ENCODE measurements at places on chromosomes 12 and 14.

DNA sequence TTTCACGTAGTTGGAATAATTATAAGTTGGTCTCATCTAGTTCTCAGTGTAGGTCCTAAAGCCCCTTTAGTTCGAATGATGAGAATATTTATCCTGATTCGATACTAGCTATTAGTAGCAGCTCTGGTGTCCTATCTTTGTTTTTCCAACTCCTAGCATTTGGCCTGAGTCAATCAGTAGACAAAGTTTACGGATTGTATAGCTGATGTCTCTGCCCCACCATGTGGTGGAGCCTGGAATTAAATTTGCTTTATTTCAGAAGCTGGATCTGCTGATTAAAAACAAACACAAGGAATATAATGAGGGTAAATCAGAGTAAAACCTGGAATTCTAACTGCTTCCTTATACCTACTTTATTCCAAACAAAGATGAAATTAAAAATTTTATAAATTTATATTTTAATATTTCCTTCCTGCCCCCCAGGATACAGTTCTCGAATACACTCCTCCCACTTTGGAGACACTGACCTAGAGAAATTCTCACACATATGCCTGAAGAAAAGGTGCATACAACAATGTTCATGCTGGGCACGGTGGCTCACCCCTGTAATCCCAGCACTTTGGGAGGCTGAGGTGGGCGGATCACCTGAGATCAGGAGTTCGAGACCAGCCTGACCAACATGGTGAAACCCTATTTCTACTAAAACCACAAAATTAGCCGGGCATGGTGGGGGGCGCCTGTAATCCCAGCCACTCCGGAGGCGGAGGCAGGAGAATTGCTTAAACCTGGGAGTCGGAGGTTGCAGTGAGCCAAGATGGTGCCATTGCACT lies 7.6 kb upstream of the BRMS1L start:
- no peak for DNase-seq

- no peak for DNase-seq
Observed at GRCh38 chr12:106115440-106115839, 23.3 kb downstream of the NUAK1 start.

GRCh38 chr14:78829274-78829673 lies 659.1 kb downstream of the NRXN3 start:
- no peak for DNase-seq

DNA sequence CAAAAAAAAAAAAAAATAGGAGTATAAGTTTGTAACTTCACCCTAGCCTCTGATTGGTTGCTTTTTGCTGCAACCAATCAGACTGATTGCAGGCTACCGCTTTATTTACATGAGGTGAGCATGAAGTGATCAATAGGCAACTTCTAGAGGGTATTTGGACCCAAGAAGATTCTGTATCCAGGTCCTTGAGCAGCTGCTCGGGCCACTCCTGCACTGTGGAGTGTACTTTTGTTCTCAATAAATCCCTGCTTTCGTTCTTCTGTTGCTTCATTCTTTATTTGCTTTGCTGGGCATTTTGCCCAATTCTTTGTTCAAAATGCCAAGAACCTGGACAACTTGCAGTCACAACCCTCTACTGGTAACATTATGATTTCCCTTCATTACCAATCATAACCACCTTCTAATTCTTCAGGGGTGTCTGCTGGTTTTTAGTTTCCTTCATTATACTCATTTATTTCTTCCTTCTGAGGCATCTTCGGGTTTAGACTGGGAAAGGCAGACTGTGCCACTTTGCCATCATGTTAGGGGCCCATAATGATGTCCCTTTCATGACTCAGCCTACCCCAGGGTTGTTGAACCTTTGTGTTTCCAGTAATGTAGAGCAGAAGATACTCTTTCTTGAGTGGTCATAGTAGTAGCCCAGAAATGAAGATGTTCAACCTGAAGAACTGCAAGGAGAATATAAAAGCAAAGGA lies 43.4 kb upstream of the LIMA1 start:
- DNase-seq = no peak

DNA sequence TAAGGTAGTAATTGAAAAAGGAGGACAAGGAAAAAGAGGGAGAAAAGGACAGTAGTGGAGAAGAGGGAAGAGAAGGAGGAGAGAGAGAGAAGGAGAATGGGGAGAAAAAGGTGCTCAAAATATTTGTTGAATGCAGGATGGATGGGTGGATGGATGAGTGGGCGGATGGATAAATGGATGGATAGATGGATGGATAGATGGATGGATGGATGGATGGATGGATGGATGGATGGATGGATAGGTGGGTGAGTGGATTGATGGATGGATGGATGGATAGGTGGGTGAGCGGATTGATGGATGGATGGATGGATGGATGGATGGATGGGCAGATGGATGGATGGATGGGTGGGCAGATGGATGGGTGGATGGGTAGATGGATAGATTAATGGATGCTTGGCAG lies 21.3 kb upstream of the C14orf132 start:
- DNase-seq = no peak

Data from activated T-cell treated with anti-CD3 and anti-CD28 coated beads, Interleukin-2, amount 50 U/mL, for 24 hours (primary cell).